Fibroblast of skin of left quadriceps (primary cell): ENCODE measurements at places on chromosomes 13 and 19.
A peak's percentile ranks its signal among the peaks of the same experiment; 100 is the strongest.

GRCh38 chr13:105969761-105970160 is 565.7 kb downstream of the EFNB2 start:
- DNase-seq = peak; percentile 77

DNA sequence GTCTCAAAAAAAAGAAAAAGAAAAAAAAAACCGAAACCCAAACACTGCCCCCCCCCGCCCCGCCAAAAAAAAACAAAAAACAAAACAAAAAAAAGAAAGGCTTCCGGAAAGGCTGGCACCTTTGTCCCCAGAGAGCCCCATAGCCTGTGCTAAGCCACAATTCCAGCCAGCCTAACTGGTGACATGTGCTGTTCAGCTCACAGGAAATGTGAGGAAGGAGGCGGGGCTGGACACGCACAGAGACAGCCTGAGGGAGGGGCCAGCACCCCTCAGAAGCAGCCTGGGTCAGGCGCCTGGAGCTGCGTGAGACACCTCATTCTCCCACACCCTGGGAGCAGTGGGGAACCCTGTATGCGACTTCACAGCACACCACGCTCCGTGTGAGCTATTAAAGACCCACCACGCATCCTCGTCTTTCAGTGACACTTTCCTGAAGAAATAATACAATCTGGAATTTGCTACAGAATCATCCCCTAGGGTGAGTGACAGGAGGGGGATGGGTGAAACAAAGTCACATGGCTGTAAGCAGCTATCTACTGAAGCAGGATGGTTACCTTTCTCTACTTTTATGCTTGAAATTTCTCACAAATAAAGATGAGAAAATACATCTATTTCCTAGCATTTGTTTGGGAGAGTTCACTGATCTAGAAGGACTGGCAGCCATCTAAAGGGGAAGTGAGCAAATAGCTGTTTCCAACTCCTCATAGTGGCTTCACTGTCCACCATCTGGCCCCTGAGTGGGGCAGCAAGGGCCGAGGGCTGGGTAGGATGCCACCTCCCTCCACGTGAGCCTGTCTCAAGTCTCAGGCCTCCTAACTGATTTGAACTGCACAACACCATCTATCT is 12.3 kb upstream of the SLC35E1 start:
- peak; percentile 39 for DNase-seq

GRCh38 chr19:4304538-4305256 is at the start of gene FSD1:
Gene FSD1 (plus strand): TSS chr19:4304598. CDS start chr19:4304747, 149 bp downstream.
- no peak for DNase-seq

DNA sequence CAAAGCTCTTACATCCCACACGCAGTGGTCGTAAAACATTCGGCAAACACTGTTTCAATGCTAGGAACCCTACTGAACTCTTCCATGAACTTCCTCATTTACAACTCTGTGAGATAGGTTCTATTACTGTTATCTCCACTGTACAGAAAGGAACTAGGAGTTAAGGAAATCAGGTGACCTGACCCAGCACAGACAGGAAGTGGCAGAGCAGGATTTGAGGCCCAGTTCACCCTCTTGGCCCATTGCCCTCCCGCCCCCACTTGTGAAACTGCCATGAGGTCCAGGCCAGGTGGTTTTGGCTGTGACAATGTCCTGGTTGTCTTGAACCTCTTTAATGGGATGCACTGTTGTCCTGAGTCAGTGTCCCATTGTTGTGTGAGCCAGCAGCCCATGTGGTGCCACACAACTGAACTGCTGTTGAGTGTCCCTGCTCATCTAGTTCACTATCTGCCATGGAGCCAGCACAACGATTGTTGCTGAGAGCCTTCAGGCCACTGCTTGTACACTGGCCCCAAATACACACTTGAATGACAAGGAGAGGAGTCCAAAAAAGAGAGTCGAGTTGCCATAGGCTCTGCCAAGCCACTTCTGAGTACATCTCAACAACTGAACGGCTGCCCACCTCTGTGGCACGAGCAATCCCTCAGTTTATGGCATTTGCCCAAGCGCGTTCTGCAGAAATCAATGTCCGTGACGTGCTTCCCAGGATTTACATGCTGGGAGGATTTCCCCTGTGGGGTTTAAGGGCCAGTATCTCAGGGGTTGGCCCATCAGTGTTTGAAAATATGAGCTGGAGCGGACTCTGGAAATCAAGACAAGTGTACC is 484.6 kb downstream of the TSHZ3 start:
- DNase-seq = no peak

- DNase-seq = no peak
Observed at GRCh38 chr13:98512774-98513665, 63.9 kb downstream of the STK24 start.

GRCh38 chr13:49272296-49272695 is 24.6 kb downstream of the CDADC1 start:
- no peak for DNase-seq

DNA sequence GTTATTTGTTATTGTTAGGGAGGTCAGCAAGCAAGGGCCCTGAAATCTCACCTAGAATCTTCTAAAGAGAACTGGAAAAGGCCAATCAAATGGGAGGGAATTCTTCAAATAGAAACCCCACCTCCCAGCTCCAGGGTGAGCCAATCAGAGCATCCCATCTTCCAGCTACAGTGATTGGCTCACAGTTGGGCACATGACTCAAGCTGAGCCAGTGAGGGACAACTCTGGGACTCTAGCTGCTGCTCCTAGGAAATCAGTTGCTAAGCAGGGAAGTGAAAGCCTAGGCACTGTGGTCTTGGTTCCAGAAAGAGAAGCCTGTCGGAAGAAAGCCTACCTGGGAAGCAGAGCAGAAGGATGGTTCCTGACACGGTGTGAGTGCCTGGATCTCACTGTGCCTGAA is 13.4 kb downstream of the TM6SF2 start:
- no peak for DNase-seq

GRCh38 chr13:72405441-72405840 is 322.0 kb downstream of the MZT1 start:
- DNase-seq = no peak

GRCh38 chr19:2949939-2950285 is 5.1 kb upstream of the ZNF77 start:
- DNase-seq = no peak

- no peak for DNase-seq
Observed at GRCh38 chr13:104648291-104648690, 1582.1 kb upstream of the SLC10A2 start.

DNA sequence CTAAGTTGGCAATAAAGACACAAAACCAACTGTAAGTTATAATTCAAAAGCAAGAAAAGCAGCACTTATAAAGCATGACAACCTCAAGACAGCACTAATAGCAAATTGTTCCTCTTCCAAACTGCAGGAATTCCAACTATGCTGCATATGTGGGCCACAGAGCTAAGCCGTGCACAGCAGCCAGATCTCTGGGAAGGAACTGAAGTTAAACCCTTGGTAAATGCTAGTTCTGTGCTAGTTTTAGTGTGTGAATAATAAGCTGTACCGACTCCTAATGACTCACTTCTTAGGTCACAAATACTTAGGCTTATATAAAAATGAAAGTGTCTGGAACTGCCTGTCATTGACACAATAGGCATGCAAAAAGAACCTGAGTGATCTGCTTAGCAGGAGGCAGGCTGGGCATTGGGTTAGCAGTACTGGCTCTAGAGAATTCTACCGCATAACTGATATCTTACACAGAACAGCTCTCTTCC is 21.2 kb upstream of the GTF3A start:
- DNase-seq = peak; percentile 67

DNA sequence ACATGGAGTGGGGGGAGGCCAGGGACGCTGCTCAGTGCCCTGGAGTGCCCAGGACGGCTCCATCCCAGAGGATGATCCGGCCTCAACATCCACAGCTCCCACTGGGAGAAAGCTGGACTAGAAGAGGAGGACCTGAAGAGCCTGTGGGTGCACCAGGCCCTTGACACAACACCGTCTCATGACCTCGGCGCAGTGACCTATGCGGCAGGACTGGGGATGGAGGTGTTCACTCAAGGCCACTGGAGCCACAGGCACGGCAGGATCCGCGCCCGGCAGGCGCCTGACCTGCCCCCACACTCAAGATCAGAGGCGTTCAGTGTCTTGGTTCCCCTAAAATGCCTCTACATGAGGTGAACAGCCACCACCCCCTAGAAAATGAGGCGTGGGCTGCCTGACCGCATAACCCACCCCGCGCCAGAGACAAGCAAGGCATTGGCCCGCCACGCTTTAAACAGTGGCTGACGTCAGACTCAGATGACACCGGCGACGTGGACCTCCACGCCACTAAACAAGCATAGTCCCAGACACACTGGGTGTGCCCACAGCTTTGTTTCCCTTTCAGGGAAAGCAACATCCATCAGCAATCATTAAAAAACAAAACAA is 8.0 kb downstream of the SGTA start:
- no peak for DNase-seq

DNA sequence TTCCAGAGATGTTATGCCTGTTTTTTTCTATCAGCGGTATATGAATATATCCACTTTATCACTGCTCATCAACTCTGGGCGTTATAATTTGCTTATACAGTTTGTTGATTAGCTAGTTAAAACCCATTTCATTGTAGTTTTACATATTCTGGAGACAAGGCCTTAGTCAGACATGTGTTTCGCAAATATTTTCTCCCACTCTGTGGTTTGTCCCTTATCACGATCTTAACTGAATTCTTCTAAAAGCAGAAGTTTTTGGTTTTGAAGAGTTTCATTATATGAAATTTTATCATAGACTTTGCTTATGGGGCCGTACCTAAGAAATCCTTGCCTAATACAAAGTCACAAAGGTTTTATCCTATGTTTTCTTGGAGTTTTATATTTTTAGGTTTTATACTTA is 84.6 kb downstream of the FRY start:
- DNase-seq = no peak

- DNase-seq = no peak
Observed at GRCh38 chr13:25130944-25131343, 35.0 kb downstream of the PABPC3 start.
